ENCODE measurements at places on chromosomes 7 and 10.

- DNase-seq: peak; percentile 89
Measured at GRCh38 chr7:66591799-66592596, 36.7 kb upstream of the KCTD7 start.

DNA sequence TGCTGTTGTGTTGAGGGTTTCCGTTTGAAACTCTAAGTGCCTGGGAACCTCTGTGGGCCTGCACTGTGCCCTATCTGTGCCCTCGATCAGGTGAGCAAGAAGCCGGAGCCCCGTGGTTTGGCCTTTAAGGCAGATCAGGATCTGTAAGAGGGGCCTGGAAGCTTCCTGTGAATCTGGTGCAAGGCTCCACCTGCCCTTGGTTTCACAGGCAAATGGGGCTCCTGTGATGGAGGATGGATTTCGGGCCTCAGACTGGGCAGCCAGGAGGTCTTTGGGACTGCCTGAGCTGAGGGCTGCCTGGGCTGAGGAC, 21.6 kb downstream of the SCART1 start:
- DNase-seq: no peak

DNA sequence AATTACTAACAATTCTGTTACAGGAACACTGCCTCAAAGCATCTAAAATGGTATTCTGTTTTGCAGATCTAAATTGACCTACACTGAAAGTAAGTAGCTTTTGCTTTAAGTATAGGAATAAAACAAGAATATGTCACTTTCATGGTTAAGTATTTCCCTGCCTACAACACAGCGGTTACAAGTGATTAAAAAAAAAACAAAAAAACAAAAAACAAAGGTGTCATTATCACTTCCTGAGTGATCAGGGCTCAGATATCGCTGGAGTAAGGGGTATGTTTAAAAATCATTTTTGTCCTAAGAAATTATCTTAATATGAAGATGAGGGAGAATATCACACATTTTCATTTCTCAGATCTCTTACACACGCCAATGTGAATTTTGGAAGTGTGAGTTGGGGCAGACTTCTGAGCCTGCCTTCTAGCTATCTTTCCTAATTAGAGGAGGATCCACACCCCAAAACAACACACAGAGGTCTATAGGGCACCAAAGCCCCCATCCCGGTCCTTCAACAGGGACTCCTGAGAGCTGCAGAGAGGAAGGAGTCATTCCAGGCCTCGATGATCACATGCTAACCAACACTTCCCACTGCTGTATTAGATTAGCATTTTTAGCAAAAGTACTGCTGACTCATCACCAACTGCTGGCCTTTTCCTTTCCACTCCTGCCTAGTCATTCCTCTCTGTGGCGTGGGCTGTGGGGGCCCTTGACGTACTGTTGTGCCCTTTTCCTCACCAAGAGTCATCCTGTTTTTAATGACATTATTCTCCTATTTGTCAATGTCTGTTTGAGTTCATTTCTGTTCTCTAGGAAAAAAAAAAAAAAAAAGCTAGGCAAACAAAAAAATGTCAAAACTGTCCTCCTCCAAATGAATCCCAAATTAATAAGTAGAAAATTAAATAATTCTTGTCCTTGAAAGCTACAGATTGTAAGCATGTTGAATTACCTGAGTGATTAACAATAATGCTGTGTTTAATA, 31.2 kb downstream of the PRTFDC1 start:
- no peak for DNase-seq

DNA sequence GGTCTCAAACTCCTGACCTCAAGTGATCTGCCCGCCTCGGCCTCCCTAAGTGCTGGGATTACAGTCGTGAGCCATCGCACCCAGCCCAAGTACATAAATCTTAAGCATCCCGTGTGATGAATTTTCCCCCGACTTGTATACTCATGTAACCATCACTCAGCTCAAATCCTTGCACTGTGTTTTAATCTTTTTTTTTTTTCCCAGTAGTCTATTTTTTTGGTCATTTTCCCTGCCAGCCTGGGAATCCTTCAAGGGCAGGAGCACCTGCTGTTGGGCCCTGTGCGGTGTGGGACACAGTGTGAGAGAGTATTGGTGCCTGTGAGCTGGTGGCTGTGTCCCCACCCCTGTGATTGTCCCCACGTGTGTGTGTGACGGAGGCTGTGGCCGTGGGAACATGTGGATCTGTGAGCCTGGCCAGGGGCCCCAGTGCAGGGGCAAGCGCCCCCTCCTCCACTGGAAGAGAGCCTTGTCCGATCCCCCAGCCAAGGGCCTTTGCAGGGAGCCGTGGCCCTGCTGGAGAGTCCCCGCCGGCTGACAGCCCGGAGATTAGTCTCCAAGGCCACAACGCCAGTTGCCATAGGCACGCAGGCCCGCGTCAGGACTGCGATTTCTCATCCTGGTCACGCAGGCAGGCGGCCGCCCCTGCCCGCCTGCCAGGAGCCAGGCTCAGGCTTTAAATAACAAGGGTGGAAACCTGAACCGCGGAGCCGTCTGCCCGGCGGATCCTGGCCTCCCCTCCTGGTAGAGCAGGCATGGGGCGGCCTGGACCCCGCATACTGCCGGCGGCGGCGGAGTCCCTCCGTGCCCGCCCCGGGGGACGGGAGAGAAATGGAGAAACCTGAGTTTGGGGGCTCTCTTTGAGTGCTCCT, 26.5 kb downstream of the GTF2IRD1 start:
- no peak for DNase-seq

- DNase-seq: no peak
Measured at GRCh38 chr7:104127204-104127603, 80.6 kb downstream of the ORC5 start.

- DNase-seq: no peak
Measured at GRCh38 chr10:5274795-5275194, 78.2 kb downstream of the AKR1C4 start.
